Amygdala (tissue), 56 donors: ENCODE measurements at places on chromosomes 1 and 21.

DNA sequence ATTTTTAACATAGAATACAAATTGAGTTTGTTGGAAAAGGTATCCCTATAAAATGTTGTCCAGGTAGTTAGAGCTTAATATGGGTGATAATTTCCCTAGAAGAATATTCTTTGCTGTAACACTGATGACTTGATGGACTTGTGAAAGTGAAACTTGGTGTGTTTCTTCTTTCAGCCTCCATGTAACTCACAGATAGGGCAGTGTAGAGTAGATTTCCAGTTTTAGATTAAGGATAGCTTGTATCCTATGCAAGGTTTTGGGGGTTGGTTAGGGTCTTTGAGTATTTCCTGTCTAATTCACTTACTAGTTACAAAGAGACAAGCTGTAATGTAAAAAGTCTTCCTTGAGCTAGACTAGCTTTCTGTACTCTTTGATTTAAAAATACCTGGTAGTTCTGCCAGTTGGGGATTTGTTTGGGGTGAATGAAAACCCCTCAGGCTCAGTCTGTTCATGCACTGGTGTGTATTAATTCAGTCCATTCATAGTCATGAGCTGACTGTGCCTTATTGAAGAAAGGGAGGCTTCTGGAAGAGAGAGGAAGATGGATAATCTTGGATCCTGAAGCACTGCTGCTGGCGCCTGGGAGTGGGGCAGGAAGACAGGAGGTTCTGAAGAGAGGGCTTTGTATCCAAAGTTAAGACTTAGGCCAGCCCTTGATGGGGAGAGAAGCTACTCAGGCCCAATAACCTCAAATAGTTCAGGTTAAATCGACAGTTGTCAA lies 83.6 kb downstream of the CAMTA1 start:
- DNase-seq, result no peak

- DNase-seq, result no peak
These were observed 5.4 kb downstream of the VTCN1 start for GRCh38 chr1:117205368-117205767.

GRCh38 chr1:211485480-211485857 lies 6.5 kb downstream of the RD3 start:
- no peak for DNase-seq

GRCh38 chr21:41630249-41630648 lies 122.3 kb upstream of the TMPRSS2 start:
- DNase-seq, result no peak

- DNase-seq, result no peak
These were observed 64.7 kb downstream of the TGFBR3 start for GRCh38 chr1:91821126-91821868.

DNA sequence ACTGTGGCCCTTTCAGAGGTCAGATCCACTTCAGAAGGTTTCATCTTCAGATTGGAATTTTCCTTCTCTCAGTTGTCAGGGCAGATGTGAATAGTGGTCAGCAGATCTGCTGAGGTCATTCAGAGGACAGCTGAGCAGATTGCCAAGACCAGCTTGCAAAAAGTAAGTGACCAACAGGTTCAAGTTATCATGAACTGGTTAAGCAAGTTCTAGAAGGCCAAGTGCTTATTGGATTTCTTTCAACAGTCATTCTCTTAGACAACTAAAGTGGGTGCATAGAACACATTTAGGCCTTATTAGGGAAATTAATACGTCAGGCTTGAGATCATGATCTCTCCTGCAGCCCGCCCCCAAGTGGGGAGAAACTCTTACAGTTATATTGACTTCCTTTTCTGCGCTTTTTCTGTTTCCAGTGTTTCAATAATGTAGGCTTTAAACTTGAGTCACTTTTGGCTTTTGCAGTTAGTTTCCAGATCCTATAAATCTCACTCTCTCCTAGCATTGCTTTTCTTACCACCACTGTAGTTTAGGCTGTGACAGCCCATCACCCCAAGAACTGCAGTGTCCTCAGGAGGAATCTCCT lies 96.4 kb downstream of the C1orf21 start:
- DNase-seq, result no peak

GRCh38 chr1:33719326-33719725 lies 144.6 kb upstream of the HMGB4 start:
- DNase-seq, result no peak

DNA sequence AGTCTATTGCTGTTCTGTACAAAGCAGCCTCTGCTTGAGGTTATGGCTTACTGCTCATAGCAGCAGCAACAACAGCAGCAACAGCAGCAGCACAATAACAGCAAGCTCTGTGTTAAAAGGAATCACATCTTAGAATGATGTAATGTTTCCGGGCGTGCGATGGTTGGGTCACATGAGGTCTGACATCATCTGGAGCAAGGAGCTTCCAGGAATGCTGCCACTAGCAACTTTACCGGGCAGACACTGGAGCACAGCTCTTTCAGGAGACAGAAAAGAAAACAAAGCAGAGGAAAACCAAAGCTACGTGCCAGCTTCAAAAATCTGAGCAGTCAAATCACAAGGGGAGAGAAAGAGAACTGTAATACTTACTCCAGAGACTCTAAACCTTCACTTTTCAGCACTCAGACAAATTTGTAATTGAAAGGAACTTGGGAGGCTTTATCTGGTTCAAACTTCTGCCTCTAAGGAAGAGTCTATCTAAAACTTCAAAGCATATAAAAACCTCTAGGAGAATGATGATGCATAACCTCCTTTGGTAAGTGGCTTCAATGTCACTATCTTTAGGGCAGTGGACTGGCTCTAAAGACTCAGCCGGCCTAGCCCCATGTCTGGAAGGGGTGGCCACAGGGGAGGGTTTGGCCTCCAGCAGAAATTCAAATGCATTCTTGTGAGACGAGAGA lies 28.3 kb upstream of the RAB3GAP2 start:
- no peak for DNase-seq

DNA sequence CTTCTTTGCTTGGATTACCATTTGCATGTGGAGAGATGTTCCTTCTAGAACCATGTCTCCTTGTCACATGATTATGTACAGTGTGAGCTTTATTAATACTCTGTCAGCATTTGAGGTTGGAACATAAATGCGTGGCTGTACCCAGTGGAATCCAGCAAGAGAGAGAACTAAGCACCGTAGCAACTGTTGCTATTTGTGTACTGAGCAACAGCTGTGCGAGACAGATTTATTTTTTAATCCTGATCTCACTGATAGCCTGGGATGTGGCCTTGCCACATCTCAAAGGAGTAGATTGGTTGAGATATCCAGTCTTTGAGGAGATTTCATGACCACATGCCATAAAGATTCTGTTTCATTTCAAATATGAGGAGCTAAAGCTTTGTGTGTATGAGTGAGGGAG lies 43.4 kb downstream of the KIF1B start:
- DNase-seq, result peak; percentile 10

- no peak for DNase-seq
These were observed 9.9 kb upstream of the QSOX1 start for GRCh38 chr1:180144659-180145357.

- no peak for DNase-seq
These were observed 30.9 kb downstream of the PROX1 start for GRCh38 chr1:214018386-214019268.

DNA sequence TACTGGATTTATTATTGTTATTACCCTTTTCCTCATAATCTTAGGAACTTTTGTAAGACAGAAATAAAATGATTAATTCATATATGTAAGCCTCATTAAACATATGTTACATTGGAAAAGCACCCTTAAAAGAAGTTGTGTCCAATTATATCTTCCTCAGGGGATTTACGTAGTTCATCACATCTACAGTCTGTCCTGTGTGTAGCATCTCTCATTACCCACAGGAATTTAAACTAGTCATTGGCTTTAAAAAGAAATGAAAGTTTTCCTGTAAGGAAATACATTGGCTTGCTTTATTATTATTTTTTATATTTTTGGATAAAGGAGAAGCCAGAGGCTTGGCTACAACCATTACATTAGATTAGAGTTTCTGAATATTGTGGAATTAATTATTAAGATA lies 56.1 kb downstream of the SWT1 start:
- no peak for DNase-seq

DNA sequence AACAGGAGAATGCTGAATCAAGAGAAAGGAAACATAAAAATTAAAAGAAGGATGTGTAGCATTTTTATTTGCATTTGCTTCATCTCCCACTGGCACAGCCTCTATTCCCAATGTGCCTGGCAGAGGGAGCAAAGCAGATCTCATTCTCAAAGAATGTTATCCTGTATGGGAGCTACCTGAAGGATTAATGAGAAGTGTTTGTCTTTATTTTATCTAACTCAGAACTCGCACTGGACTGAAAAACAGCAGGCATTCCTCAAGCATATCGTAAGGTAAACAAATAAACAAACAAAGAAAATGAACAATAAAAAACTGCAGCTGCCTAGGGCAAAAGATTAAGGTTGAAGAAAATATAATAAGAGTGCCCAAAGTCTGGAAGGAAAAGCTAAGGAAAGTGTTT lies 12.7 kb upstream of the COL11A1 start:
- DNase-seq, result no peak

DNA sequence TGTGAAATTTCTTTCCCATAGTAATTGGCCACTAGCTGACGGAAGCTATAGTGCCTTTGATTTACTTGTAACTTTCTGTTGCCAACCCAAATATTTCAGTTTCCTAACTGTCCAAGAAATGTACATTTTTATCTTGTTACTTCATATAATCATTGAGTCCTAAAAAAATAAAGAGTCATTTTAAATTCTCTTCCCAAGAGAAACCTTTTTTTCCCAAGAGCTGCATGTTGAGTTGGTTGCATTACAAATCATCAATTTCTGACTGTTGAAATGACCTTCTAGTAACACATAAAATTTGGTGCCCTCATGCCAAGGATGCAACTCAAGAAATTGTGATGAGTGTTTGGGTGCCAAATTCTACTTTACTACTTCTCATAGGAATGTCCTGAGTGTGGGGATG lies 61.0 kb downstream of the HMCN1 start:
- no peak for DNase-seq

DNA sequence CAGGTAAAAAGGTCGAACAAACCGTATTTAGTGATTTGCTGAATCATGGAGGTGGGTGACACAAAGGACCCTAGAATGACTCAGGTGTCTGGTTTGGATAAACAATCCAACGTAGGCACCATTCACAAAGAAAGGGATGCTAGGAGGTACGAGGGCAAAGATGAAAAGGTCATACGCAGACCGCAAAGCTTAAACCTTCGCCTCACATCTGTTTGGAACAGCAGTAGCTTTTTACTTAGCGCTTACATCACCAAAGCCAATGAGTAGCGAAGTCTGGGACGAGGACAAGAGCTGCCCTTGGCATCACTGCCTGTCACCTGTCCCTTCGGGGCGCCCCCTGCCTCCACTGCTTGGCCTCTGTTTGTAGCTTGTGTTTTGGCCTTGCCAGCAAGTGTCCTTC lies 350.2 kb downstream of the SMYD3 start:
- DNase-seq, result no peak

GRCh38 chr1:33007190-33008050 lies 29.3 kb downstream of the AK2 start:
- no peak for DNase-seq
